CD4-positive, alpha-beta T cell treated with Interleukin-6 for 4 hours (primary cell): ENCODE measurements at places on chromosomes 6 and 20.

DNA sequence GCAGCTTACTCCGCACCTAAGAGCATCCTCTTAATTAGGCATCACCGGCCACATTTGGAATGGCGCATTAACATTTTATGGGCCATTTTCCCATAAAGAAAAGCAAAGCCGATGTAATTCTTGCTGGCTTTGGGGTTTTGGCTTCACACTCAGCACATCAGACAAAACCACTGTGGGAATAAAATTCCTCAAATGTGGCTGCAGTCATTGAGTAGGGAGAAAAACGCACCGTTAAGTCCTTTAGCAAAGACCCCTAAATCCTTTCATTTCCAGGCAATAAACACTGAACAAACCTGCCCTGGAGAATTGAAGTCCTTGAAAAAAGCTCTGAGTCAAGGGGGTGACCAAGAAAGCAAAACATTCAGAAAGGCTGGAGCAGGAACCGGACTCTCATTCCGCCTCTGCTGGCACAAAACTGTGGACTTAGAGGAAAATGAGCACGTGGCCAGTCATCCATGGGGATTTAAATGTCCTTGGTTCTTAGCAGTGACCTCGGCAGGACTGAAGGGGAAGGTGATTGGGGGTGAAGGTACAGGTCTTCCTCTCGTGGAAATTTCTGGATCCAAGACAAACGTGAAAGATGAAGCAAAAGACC lies 102.9 kb downstream of the CDH4 start:
- no peak for DNase-seq

GRCh38 chr20:3177746-3178485 lies 4.6 kb upstream of the LZTS3 start:
- DNase-seq, result no peak

- no peak for DNase-seq
Measured at GRCh38 chr6:33728438-33728837, 16.9 kb upstream of the UQCC2 start.

DNA sequence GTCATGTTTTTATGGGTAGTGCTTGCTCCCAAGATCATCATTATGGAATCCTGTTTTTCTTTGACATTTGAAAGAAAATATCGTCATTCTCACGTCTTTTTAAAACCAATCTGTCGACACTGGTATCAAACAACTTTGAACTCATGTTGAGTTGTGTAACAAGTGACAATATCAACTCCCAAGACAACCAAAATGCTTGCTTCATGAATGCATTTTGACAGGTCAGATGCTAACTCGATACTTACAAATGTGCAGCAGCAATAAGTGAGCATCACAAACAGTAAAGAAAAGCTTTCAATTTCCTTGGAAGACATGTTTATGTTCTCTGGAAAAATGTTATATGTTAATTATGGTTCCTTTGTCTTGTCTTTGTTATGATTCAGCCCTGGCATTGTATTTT lies 125.9 kb downstream of the EPHA7 start:
- no peak for DNase-seq

- DNase-seq, result no peak
Measured at GRCh38 chr6:107491760-107492660, 2.1 kb downstream of the SOBP start.

GRCh38 chr20:21395666-21396598 lies 1.4 kb downstream of the NKX2-4 start:
- peak; percentile 51 for DNase-seq

DNA sequence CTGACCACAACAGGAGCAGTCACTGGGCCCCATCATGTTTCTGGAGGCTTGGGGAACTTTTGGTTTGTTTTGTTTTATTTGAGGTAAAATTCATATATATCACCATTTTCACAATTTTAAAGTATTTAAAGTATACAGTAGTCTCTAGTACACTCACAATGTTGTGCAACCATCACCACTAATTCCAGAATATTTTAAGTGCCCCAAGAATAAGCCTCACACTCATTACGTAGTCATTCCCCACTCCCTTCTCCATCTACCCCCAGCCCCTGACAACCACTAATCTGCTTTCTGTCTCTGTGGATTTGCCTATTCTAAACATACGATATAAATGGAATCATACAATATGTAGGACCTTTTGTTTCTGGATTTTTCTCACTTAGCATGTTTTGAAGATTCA lies 29.0 kb downstream of the RTN4IP1 start:
- no peak for DNase-seq

DNA sequence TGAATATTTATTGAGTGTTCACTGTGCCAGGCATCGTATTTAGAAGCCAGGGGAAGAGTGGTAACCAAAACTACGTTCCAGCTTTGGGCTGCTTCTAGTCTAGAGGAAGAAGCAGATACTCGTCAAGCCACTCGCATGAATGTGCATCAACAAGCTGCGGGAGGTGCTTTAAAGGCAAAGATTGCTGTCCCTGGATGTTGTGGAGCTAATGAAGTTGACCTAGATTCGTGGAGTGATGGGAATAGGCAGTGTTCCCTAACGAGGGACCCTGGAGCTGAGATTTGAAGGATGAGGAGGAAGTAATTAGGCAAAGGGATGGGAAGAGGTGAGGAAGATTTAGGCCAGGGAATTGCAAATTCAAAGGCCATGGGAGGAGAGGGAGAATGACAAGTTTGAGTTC lies 118.9 kb downstream of the TMEM170B start:
- no peak for DNase-seq

DNA sequence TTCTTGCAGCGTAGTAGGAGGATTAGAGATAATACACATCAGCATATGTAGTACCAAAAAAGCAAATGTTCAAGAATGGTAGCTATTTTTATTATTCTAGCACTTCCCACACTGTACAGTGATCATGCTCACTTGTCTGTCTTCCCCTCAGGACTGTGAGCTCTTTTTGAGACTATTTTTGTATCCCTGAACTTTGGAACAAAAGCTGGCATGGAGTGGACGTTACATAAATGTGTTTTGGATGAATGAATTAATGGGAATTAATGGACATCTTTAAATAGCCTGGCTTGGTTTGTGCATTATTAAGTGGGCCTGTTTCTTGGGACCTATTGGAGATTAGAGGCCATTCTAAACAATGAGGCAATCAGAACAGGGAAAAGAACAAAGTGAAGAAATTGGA lies 243.7 kb downstream of the CD83 start:
- no peak for DNase-seq

DNA sequence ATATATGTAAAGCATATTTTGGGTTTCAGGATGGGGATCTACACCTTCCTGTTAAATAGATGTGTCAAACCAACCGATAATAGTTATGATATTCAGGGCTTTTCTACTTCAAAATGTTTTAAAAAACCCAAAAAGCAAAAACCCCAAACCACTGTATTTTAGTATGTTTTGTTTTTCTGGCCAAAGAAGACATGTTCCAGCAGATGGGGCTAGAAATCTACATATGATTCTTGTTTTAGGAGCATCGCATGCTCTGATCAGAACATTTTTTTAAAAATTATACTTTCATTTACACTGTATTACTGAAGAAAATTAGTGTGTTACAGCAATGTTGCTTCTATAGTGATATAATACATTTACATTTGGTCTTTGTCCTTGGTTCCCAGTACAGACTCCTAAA lies 11.0 kb downstream of the RMND1 start:
- DNase-seq, result no peak

GRCh38 chr6:131547488-131547887 lies 25.5 kb upstream of the ARG1 start:
- no peak for DNase-seq

DNA sequence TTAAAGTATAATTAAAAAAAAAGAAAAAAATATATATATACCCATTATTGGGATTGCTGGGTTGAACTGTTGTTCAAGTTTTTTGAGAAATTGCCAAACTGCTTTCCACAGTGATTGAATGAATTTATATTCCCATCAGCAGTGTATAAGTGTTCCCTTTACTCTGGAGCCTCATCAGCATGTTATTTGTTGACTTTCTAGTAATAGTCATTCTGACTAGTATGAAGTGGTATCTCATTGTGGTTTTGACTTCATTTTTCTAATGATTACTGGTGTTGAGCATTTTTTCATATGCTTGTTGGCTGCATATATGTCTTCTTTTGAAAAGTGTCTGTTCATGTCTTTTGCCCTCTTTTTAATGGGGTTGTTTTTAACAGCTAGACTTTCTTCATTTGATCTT lies 1260.8 kb upstream of the GJE1 start:
- DNase-seq, result no peak

DNA sequence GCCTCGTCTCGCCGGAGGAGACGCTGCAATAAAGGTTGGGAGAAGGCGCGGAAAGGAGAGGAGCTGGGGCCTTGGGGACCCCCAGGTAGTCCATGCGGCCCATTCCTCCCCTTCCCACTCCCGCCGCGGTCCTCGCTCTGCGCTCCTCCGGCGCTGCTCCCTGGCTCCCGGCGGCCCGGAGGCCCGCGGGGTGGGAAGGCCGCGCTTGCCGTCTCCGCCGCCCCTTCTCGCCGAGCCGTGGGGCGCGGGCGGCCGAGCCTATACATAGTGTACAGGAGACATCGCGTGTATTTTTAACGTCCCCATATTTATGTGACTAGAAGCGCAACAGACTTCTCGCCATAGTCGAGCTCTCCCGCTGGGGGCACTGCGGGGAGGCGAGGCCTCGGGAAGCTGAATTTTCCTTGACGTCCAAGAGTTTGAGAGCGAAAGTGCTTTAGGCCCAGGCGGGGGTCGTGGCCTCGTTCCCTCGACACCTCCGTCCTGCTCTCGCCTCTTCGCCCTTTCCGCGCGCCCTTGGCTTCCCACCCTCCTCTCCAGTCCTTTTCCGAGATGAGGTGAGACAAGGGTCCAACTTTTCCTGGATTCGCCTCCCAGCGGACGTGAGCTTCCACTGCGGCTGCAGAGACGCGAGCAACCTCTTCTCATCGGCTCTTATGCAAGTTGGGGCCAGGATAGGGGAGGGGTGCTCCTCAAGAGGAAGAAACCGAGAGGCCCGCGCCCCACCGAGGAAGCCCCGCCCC lies 29.0 kb downstream of the SLC12A5 start:
- DNase-seq, result peak; percentile 30

DNA sequence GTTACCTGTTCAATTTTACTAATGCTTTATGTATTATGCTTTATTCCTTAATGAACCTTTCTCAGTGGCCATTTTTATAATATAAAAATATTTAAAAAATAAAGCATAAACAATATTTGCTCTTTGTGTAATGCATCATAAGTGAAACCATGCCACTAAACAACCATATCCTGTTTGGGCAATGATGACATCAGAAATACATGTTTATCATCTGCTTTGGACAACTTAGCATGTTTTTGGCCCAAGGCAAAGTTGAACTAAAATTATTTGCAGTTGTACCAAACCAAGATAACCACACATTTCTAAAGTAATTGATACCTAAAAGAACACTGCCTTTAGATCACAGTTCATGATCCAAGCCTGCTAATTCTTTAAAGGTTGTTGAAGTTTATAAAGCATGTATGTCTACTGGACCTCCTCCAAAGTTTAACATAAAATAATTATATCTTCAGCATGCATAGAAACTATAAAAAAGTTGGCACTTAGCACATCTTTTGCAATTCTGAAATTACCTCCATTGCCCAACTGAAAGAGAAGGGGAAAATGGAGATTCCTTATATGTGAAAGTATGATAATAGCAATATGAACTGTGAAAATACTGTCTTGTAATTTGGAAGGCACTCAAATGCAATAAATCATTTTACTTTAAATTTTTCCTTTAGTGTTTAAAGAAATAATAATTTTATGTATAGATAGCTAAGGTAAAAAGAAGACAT lies 325.6 kb upstream of the RUNX2 start:
- no peak for DNase-seq

DNA sequence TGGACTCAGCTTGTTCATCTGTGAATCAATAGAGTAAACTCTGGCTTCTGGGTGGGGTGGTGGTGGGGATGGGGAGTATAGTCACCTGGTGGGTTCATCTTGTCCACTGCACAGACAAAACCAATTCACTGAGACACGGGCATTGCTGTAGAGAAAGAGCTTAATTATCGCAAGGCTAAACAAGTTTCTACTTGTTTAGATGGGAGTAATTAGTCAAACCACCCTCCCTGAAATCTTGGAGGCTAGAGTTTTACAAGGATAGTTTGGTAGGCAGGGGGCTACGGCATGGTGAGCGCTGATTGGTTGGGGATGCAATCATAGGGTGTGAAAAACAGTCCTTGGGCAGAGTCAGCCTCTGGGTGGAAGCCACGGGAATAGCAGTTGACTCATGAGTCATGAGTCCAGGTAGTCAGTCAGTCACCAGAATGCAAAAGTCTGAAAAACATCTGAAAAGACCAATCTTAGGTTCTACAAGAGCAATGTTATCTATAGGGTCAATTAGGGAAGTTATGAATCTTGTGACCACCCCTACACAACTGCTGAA lies 77.8 kb downstream of the STMND1 start:
- no peak for DNase-seq

GRCh38 chr6:66838764-66839163 lies 1131.7 kb upstream of the EYS start:
- no peak for DNase-seq

GRCh38 chr6:142002825-142003405 lies 129.8 kb upstream of the GJE1 start:
- no peak for DNase-seq

GRCh38 chr6:6277413-6277812 lies 43.0 kb downstream of the F13A1 start:
- DNase-seq, result no peak

DNA sequence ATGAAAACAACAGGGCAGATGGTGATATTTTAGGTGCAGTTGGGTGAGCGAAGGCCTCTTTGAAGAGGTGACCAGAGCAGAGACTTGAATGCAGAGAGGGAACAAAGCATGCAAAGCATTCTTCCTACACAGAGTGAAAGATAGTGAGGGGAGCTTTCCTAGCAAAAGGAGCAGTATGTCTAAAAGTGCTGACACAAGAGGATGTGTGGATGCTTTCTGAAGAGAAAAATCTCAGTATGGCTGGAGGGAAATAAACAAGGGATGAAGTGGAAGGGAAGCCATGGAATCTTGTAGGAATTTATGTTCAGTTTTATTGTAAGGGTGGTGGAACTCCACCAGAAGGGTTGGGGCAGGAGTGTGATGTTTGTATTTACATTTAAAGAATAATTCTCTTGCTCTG lies 128.6 kb downstream of the F13A1 start:
- no peak for DNase-seq

DNA sequence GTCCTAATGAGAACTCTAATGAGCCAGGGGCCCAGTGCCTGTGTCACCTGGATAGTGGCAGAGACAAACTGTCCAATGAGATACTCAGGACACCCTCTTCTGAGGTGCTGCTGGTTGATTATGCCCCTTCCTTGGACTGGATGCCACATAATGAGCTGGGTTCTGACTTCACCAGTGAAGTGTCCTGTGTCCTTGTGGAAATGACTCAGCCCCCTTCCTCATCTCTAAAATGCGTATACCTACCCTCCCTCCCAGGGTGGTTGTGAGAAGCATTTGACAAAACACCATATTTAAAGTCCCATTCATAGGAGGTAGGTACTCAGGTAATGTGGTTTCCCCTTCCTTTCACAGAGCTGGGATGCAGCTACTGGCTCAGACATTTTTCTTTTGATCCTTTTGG lies 28.4 kb upstream of the RNF24 start:
- DNase-seq, result no peak

- DNase-seq, result no peak
Measured at GRCh38 chr20:10637031-10637559, 36.7 kb downstream of the JAG1 start.

GRCh38 chr20:9301129-9302090 lies 213.0 kb upstream of the LAMP5 start:
- DNase-seq, result no peak
